ENCODE measurements at places on chromosomes 4 and X.
A peak's percentile ranks its signal among the peaks of the same experiment; 100 is the strongest.

- no peak for DNase-seq
Observed at GRCh38 chrX:6052111-6052745, 176.4 kb downstream of the NLGN4X start.

- DNase-seq = no peak
Observed at GRCh38 chrX:44937606-44938005, 64.6 kb downstream of the KDM6A start.

DNA sequence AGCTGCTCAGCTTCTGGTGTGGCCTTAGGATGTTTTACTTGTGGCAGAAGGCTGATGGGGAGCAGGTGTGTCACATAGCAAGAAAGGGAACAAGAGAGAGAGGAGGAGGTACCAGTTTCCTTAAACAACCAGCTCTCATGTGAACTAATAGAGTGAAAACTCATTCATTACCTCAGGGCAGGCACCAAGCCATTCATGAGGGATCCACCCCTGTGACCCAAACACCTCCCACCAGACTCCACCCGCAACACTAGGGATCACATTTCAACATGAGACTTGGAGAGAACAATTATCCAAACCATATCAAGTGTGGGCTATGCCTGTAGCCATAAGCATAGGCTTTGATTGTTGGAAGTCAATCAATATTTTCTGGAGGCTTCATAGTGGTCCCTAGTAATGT, 56.0 kb downstream of the GSX2 start:
- no peak for DNase-seq

DNA sequence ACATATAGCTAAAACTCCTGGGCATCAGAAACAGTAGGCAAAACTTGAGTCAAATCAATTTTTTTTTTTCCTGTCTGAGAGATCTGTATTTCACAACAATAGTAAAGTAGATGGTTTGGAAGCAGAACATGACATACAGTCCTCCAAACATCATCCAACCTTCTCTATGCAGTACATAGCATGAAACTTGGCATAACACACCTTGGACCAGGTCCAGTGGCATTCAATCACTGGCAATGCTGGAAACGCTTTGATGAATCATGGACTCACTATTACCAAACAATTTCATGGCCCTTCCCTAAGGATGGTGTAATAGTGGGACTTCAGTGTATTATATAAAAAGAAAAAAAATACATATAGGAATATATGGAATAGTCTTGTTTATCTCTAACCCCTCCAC, 154.6 kb downstream of the FMR1NB start:
- DNase-seq = no peak

GRCh38 chrX:57156397-57157049, 19.3 kb upstream of the SPIN2A start:
- peak; percentile 45 for DNase-seq

GRCh38 chr4:89549907-89550306, 242.3 kb upstream of the GPRIN3 start:
- no peak for DNase-seq

GRCh38 chr4:825063-825970, 612 bp downstream of the CPLX1 start:
- no peak for DNase-seq

DNA sequence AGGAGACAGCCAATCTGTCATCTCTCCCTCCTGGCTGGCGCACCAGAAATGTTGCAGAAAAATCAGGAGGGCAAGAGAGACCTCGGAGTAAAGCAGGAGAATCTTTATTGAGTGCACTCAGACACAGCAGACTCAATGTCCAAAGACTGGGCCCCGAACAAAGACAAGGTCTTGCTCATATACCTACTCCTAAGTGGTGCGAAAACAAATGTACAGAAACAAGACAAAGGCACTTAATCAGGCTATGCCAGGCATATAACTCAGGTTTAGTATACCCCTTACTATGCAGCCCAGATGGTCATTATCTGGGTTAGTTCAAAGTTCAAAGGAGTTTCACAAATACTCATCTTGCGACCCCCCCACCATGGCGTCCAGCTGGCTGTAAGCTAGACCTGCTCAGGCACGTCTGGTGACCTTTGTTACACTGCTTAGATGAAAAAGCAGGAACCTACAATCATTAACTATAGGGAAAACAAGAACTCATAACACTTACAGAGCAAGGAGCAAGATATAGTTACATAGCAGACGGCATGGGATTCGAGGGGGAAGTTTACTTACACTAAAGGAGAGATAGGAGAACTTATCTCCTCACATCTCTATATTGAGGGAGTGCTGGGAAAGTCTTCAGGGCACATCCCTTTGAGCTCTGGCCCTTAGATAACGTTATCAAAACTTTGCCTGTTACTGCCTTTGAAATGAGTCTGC, 27.5 kb downstream of the SULT1E1 start:
- DNase-seq = no peak

- DNase-seq = no peak
Observed at GRCh38 chr4:170940043-170940724, 850.4 kb upstream of the AADAT start.

DNA sequence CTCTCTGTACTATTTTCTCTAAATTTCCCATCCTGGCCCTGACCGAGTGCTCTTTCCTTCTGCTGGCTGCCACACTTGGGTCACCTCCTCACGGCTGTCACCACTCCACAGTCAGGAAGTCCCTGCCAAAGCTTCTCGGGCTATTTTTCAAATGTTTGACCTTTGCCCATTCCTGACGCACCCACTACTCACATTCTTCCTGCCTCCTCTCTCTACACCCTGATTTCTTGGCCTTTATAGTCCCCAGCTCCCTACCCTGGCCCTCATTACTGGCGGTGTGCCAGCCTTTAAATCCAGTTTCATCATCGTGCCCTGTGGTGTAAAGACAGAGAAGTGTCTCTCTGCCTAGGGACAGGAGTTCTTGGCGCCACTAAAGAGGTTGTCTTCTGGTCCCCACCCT, 46.4 kb upstream of the GATB start:
- no peak for DNase-seq

DNA sequence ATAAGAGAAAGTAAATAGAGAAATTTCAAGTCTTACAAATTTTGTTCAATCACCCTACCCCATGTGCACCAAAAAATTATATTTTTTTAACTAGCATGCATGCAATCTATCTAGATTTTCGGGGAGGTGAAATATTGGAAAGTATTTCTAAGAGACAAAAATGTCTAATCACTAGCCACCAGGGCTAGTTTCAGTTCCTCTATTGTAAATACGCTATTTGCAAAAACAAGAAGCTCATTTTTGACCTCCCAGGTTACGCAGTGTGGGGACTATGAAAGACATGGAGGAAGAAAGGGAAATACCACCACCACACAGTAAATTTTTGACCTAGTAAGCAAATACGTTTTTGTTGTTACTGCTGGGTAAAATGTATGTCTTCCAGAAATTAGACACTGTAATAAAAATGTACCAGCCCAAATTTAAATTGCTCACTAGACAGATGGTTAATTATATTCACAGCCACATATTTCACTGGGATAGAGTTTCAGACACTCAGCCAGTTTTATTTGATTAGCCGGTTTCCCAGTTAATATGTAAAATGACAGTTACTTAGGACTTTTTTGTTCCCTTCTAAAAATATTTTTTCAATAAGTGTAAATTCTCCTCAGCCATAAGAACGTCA, 2.2 kb downstream of the NEXMIF start:
- DNase-seq = peak; percentile 51

DNA sequence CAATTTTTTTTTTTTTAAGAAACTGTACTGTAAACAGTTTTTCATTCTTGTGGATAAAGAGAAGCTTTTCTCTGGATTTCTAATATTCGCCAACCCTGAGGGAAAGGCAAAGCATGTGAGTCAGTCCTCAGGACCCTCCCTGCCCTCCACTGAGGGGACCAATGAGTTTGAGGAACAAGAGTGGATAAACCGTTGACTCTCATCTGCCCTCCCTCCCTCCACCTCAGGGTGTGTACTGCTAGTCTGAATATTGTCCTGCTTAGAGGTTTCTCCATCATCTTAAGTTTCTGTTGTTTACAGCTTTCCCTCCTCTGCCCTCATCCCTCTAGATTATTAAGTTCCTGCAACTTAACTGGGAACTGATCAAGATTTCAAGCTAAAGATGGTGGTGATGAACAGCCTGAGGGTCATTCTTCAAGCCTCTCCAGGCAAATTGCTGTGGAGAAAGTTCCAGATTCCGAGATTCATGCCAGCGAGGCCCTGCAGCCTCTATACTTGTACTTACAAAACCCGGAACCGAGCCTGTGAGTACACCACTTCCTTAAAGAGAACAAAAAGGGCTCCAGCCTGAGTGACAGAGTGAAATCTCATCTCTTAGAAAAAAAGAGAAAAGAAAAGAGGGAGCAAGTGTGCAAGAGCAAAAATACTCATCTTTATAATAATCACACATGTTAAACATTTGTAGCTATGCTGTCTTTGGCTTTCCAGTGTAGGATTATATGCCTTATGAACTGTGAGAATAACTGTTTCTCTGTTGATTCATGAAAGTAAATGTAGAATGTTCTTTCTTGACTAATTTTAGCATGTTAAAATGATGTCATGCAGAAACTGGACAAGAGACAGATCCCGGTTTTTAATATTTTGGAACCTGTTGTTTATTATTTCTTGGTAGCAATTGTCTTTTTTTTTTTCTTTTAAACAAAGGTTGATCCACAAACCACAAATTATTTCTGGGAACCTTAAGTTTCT, 11.9 kb downstream of the CA5B start:
- DNase-seq = no peak

- peak; percentile 85 for DNase-seq
Observed at GRCh38 chrX:135185795-135186443, 14.7 kb upstream of the CT55 start.

DNA sequence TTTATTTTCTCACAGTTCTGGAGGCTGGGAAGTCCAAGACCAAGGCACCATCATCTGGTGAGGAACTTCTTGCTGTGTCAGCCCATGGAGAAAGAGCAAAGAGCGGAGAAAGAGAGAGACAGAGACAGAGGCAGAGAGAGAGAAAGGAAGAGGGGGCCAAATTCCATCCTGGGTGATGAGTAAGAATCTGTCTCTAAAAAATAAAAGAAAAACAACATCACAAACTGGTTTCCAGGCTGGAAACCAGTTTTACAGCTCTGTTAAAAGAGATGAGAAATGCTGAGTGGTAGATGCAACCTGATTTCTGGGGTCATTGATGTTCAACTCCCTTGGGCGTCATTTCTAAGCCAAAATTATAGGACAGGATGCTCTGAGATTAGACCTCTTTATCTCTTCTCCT, 72.9 kb downstream of the SHOX start:
- DNase-seq = no peak

DNA sequence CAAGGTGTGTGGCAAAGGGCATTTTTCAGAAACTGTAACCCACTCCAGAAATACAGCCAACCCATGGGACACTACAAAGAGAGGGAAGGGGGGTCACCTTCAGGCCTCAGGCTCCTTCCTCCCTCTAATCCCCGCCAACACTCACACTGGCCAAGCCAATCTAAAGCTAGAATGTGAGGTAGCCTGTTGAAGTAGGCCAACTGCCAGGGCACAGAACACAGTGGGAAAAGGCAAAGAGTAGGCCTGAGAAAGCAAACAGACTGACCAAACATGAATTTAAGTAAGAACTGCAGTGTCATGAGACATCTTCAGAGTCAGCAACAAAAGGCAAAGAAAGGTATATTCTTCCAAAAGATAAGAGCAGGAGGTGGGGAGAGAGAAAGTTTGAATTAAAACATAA, 289.0 kb downstream of the HNRNPD start:
- no peak for DNase-seq

DNA sequence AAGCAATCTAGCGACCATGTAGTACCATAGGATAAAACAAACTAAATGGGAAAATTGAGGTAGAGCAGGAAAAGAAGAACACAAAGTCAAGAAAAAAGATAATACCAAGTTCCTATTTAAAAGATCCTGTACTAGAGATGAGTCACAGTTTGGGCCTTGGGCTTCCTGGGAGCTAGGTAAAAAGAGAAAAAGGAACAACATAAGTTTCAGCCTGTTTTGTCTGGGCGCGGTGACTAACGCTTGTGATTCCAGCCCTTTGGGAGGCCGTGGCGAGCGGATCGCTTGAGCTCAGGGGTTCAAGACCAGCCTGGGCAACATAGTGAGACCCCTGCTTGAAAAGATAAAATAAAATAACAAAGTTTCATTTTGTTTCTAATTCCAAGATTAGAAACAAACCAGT, 14.0 kb upstream of the TMEM156 start:
- peak; percentile 69 for DNase-seq

DNA sequence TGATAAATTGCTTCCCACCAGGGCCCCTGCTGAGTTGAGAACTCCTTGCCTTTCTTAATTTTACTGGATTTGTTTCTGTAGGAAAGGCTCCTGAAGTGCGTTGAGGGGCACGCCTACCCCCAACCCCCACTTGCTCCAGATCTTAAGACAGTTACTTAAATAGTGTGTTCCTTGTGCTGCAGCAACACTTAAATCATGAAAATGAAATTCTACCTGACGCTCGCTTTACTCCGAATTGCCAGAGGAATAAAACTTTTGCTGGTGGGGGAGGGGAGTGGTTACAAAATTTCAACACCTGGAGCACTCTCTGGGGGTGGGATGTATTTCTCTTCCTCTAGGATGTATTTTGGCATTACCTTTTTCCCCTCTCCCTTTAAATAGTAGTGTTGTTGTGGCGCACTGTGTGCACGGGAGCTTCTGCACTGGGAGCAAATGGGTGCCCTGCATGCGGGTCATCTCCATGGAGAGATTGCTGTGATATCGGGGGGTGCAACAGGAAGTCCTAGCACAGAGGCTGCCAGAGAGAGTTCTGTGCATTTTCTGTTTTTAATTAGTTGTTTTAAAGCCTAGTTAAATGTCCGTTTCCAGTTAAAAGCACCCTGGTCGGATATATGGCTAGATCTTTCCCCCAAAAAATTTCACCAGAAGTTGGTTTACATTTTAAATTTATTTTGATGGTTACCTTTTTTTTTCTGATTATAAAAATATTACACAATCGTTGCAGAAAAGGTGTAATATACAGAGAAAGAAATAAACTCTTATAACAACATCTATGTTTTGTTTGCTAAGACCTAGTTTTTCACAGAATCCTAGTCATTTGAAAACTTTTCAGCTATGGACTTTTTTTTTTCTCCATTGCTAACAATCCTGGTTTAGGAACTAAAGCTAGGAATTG, 207.7 kb downstream of the SOWAHB start:
- DNase-seq = no peak

DNA sequence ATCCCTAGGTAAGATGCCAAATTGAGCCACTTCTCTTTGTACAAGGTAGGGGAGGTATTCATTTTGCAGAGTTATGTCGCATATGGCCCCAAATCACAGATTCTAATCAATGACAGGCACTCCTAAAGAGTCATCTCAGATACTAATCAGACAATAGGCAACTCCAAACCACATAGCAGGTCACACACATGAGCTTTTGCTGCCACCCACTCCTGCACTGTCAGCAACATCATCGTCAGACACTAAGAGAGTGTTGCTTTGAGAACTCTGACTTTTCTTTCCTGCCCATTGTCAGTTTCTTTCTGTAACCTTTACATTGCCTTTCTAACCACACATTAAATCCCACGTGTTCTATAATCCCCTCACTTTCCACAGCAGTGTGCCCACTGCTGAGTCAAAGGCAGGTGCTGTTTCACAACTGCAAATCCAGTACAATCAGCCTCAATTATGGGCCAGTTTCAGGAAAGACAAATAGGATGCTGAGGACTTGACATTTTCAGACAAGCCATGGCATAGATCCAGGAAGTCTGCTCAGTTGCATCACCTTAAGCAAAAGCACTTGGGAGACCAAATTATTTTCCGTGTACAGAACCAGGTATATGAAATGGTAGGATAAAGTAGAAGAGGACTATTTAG, 23.5 kb downstream of the TMEM31 start:
- DNase-seq = no peak

- DNase-seq = no peak
Observed at GRCh38 chrX:67604979-67605703, 61.3 kb downstream of the AR start.

- DNase-seq = no peak
Observed at GRCh38 chrX:123731987-123732669, 724 bp downstream of the THOC2 start.

Measured in Karpas-422 (cell line).